ENCODE measurements at places on chromosomes 5 and 9.

DNA sequence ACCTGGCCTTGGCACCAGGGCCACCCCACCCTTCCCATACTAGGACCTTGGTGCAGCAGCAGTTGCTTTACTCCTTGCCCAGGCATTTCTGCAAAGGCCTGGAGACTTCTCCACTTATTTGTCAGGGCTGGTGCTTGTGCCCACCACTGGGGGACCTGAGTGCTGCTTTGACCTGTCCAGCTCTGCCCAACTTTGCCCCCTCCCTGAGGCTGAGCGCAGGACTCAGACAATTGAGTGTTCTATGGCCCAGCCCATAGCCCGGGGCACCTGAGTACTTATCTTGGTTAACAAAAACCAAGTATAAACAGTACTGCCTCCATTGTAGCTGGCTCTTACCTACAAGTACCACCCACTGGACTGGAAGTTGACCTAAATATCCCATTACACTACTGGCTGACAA is 406.1 kb upstream of the CHD1 start:
- DNase-seq, result no peak

GRCh38 chr9:115413766-115414382 is 295.9 kb upstream of the TNC start:
- no peak for DNase-seq

- peak; percentile 42 for DNase-seq
Observed at GRCh38 chr9:14652729-14653377, 40.4 kb downstream of the ZDHHC21 start.

DNA sequence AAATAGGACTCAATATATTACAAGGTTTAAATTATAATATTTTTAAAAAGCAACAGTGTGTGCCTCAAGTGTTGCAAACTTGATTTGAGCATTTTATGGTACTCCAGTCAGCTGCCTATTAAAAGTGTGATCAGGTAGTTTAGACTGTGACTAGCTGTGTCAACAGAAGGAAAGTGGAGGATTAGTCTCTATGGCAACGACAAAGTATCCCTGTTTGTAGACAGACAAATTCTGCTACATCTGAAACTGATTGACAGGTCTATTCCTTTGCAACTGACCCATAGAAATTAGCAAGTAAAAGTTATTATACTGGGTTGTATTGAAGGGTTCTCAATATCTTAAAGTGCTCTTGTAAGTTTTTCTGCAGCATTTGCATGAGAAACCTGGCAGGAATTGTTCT is 249.8 kb upstream of the ARRDC3 start:
- DNase-seq, result no peak

GRCh38 chr9:18718393-18718792 is 244.4 kb downstream of the ADAMTSL1 start:
- no peak for DNase-seq

GRCh38 chr5:80208381-80208780 is 47.5 kb downstream of the SERINC5 start:
- peak; percentile 49 for DNase-seq

GRCh38 chr9:31336841-31337240 is 1047.6 kb upstream of the ACO1 start:
- DNase-seq, result no peak

DNA sequence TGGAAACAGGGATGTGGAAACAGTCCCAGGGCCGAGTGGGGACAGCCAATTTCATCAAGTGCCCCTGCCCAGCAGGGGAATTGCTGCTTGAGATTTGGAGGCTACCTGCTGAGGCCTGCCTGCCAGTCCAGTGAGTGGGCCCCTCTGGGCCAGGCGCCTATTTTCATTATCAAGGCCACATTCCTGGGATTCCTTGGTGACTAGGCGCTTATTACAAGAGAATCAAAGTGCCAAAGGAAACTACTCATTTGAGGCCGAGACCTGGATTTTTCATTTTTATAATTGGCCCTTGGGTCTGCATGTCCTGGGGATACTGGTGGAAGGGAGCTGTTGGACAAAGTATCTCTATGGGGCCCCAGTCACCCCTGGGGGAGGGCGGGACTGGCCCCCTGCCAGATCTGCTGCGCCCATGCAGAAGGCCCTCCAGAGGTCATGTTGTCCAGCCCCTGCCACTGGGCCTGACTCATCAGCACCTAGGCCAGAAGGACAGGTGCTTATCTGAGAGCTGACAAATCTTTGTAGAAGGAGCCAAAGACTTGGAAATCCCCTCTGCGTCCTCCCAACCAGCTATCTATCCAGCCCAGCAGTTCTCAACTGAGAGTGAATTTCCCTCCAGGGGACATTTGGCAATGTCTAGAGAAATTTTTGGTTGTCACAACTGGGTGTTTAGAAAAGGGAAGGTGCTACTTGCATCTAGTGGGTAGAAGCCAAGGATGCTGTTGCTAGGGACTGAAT is 45.6 kb downstream of the FOXI1 start:
- peak; percentile 17 for DNase-seq

DNA sequence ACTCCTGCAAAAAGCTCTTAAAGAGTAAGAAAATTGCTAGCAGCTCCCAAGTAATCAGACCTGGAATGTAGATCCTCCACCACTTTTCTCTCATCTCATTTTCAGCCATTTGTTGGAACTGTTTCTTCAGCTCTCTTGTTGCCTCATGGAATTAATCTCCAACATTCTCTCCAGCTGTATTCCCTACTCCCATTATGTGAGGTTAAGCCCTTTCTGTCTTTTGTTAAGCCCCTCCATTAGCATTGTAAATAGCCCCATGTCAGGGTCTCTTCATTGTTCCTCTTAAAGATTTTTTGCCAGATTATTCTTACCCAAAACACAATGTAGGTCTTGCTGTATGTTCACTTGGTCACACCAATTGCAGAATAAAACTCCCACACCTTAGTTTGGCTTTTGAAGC is 119.8 kb downstream of the PLPPR1 start:
- DNase-seq, result no peak

- DNase-seq, result no peak
Observed at GRCh38 chr9:135296735-135297455, 182.7 kb upstream of the PPP1R26 start.

DNA sequence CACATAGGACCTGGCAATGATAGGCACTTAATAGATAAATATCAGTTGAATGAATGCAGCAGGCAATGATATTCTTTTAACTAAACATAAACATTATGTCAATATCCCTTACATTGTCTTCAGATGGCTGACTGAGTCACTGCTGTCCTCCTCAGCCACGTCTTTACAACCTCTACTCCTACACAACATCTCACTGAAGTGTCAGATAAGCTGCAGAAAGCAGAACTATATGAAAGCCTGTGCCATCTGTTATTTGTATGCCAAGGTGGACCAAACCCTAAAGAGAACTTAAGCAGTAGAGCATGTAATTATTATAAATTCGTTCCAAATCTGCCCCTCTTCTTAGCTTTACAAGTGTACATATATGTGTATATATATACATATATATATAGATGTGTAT is 271.2 kb downstream of the RASEF start:
- DNase-seq, result no peak

- no peak for DNase-seq
Observed at GRCh38 chr9:81096625-81097024, 592.7 kb downstream of the TLE1 start.

GRCh38 chr9:18393340-18394130 is 80.4 kb upstream of the ADAMTSL1 start:
- DNase-seq, result peak; percentile 44

DNA sequence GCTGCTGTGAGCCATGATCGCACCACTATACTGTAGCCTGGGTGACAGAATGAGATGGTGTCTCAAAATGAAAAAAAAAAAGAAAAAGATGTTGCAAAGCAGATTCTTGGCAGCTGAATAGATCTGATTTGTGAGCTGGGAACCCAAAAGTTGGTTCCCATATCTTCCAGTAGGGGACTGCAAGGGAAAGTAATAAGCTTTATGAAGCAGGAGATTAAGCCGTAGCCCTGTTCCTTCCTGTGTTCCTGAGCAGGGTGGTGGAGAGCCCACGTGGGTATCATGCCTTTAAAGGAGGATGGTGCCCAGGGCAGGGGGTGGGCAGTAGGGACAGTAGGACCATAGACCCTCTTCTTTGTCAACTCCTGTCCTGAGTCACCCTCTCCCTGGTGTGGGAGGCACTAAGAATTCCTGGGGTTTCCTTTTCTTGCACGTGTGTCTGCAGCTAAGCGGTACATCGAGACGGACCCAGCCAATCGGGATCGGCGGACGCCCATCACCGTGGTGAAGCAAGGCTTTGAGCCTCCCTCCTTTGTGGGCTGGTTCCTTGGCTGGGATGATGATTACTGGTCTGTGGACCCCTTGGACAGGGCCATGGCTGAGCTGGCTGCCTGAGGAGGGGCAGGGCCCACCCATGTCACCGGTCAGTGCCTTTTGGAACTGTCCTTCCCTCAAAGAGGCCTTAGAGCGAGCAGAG is 37.9 kb downstream of the STOM start:
- no peak for DNase-seq

- DNase-seq, result no peak
Observed at GRCh38 chr5:89769975-89770374, 639.6 kb downstream of the CETN3 start.

- no peak for DNase-seq
Observed at GRCh38 chr9:8904771-8905515, 1105.4 kb upstream of the DMAC1 start.

DNA sequence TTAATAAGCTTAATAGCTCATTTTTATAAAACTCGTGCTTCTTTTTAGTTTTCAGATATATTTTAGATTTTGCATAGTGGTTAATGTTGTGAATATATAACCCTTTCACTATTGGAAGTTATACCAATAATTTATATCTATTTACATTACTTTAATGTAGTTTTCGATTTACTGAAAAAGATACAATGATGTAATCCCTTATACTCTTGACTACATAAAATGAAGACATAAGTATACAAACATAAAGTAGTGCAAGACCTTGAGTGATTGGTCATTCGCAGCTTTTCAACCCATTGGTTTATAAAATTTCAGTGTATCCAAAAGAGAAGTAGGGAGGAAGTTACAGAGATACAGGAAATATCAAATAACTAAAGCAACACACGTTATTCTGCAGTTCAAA is 84.3 kb upstream of the GRHPR start:
- DNase-seq, result no peak

DNA sequence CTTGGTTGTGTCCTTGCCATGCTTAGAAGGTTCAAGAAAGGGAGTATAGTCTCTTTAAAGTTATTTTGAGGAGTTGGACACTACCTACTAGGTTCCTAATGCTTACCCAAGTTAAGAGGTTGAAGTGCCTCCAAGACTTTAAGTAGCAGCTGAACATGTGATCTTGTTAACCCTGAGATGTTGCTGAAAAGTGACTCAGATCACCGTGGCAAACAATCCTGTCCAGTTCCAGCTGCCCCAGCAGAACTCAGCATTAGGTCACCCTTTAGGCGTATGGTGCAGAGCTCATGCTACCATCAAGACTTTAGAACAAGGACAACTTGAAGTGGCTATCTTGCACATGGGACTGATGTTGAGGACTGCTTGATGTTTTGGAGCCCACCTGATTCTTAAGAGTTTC is 22.5 kb downstream of the ZNF462 start:
- no peak for DNase-seq

GRCh38 chr5:117461966-117462365 is 887.3 kb upstream of the SEMA6A start:
- DNase-seq, result no peak

DNA sequence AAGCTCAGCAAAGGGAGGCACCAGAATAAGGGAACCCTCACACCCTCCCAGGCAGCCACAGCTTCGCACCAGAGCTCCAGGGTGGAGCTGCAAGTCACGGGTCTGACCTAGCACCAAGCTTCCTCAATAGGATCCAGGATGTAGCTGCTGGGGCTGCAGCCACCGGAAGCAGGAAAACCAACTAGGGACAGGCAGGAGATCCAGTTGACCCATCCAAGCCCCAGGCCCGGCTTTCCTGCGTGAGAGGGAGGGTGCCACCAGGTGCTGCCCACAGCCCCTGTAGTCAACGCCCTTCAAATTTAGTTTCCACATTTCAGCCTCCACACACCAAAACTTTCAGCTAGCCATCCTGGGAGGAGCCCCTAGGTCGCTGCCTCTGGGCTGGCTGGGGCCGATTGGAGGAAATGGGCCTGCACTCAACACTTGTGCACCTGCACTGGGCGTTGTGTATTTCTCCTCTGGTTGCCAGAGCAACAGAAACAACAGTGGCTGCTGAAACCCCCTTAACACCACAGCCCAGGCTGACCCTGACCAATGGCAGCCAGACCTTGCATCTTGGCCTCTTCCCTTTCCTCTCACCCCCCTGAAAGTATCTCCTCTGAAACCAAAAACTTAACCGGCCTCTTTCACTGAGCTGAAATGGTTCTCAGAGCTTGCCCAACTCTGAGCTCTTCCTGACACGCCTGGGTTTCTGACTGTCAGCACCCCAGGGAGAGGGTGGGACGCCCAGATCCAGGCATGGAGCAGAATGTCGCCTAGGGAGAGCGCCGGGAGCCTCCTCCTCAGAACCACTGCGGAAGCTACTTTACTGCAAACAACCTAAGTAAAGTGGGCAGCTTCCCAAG is 226.5 kb upstream of the MAP3K1 start:
- DNase-seq, result no peak

DNA sequence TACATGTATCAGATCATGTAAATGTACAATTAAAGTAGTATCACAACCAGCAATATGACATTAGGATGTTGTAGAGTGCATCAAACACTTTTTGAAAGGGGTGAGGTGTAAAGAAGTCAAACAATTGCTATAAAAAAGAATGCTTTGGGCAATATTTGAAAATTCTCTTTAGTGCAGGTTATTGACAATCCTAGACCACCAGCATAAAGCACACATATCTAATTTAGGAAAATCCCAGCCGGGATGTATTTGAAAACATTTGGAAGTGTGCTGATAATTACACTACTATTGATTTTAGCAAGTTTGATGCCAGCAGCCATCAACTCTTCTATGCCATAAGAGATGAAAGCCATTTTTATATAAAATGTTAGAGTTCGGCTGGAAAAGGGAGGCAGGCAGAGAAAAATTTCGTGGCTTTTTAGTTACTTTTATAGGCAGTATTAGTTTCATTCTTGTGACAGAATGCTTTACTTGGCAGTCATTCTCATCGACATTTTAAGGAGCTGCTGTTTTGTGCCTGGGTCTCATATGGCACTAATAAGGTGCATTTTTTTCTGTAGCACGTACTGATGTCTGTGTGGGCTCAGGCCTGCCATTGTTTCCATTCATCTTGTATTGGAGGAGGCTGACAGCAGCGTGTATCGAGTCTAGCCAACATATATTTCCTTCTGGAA is 285.7 kb downstream of the AOPEP start:
- DNase-seq, result no peak

DNA sequence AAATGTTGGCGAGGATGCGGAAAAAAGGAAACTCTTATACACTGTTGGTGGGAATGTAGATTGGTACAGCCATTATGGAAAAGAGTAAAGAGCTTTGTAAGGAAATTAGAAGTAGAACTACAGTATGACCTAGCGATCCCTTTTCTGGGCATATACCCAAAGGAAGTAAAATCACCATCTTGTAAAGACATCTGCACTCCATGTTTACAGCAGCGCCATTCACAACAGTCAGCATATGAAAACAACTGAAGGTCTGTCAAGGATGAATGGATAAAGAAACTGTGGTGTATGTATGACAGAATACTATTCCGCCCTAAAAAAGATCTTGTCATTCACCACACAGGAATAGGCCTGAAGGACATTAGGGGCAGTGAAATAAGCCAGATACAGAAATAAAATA is 27.7 kb upstream of the SLC25A51 start:
- no peak for DNase-seq

All from Ammon's horn (tissue), 1 donor.